ENCODE measurements at places on chromosomes 3 and 15.
A peak's percentile ranks its signal among the peaks of the same experiment; 100 is the strongest.

DNA sequence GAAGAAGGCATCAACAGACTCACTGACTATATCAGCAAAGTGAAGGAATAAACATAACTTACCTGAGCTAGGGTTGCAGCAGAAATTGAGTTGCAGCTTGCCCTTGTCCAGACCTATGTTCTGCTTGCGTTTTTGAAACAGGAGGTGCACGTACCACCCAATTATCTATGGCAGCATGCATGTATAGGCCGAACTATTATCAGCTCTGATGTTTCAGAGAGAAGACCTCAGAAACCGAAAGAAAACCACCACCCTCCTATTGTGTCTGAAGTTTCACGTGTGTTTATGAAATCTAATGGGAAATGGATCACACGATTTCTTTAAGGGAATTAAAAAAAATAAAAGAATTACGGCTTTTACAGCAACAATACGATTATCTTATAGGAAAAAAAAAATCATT is 17.8 kb downstream of the LMOD3 start:
- no peak for DNase-seq

DNA sequence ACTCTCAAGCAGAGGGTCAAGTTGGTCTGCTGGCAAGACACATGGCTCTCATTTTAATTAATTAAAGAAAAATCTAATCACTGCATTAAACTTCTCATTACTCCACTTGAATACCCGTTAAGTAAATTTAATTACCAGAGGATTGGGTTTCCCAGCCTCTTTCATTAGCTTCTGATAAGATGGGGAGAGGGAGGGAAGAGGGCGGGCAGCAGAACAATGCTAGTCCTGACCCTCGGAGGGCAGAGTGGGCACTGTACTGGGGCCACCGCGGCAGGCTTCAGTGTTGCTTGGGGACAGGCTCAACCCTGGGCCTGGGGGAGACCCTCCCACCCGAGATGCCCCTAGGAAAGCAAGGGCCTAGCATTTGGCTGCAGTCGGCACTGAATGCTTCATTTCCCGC is 55.6 kb upstream of the LINGO1 start:
- no peak for DNase-seq

- DNase-seq, result no peak
Measured at GRCh38 chr15:89806559-89807550, 7.8 kb downstream of the ANPEP start.

DNA sequence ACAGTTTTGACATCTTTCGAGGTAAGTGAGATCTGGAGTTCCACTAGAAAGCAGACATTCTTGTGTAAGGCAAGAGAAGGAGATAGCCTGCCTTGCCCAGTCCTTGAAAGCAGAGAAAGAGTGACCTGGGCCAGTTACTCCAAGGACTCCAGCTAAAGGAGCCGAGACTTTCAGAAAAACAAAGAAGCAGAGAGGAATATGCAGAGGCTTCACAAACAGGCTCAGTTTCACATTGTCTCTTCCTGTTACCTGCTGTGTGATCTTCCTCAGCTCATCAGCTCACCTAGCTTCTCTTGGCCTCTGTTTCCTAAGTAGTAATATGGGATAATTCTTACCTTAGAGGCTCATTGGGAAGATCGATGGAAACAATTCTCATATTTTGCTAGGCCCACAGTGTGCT is 81.0 kb downstream of the CDC25A start:
- DNase-seq, result no peak

DNA sequence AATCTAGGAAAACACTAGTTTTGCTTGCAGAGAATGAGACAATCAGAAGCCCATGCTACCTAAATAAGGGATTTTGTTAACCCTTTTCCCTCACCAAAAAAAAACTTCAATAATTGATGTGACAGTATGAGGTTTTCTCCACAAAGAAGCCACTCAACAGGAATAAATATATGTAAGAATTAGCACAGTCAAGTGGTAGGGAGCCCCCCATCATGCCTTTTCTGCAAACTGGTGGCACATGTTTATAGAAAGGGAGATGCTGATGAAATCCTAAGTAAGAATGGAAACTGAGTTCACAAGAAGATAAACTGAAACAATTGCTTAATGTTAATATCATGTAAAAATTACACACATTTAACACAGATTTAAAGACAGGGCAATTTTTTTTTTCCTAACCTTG is 51.0 kb downstream of the PHC3 start:
- DNase-seq, result no peak

- no peak for DNase-seq
Measured at GRCh38 chr15:68201153-68201878, 3.8 kb downstream of the CALML4 start.

DNA sequence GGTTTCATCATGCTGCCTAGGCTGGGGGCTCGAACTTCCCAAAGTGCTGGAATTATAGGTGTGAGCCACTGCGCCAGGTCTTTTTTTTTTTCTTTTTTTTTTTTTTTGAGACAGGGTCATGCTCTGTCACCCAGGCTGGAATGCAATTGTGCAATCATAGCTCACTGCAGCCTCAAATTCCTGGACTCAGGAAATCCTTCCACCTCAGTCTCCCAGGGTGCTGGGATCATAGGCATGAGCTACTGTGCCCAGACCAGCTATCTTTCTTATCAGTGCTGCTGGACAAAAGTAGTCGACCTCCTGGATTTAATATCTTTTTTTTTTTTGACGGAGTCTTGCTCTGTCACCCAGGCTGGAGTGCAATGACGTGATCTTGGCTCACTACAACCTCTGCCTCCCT is 60.8 kb downstream of the TFDP2 start:
- DNase-seq, result no peak

- DNase-seq, result peak; percentile 75
Measured at GRCh38 chr3:46276497-46277099, 34.3 kb downstream of the CCR3 start.

DNA sequence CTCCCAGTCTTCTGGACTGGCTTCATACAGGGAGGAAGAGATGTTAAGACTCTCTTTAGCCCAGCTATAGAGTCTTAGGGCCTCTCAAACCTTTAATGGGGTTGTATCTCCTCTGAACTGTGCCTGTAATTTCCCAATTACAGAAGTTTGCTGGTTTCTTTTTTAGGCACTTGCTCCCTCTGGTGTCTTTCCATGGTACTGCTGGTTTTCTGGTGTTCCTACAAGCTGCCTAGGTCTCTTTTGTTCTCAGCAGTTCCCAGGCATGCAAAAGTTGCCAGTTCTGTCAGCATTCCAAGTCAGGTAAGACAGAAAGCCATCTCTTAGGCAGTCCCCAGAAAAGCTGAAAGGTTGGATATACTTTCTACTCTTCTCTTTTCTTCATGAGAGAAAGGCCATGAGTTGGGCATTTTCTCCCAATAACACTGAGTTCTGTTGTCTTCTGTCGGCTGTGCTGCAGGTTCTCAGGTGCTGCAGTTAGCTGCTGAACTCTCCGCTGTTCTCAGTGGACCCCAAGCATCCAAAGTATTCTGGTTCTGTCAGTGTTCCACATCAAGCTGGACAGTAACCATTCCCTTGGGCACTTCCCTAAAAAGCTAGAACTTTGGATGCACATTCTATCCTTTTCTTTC is 54.4 kb upstream of the EHHADH start:
- DNase-seq, result no peak

DNA sequence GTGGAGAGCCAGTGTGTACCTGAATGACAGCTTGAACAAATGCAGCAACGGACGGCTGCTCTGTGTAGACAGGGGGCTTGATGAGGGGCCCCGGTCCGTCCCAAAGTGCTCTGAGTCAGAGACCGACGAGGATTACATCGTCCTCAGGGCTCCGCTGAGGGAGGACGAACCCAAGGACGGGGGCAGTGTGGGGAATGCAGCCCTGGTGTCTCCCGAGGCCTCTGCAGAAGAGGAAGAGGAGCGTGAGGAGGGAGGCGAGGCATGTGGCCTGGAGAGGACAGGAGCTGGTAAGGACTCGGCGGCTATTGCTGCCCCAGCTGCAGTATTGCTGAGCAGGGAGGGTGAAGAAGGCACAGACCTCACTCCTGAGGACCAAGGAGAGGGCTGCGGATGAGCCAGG is 54.4 kb upstream of the WNT7A start:
- no peak for DNase-seq
